ENCODE measurements at places on chromosomes 3 and 15.

- DNase-seq: no peak
Measured at GRCh38 chr3:56086355-56086754, 381.9 kb downstream of the ERC2 start.

DNA sequence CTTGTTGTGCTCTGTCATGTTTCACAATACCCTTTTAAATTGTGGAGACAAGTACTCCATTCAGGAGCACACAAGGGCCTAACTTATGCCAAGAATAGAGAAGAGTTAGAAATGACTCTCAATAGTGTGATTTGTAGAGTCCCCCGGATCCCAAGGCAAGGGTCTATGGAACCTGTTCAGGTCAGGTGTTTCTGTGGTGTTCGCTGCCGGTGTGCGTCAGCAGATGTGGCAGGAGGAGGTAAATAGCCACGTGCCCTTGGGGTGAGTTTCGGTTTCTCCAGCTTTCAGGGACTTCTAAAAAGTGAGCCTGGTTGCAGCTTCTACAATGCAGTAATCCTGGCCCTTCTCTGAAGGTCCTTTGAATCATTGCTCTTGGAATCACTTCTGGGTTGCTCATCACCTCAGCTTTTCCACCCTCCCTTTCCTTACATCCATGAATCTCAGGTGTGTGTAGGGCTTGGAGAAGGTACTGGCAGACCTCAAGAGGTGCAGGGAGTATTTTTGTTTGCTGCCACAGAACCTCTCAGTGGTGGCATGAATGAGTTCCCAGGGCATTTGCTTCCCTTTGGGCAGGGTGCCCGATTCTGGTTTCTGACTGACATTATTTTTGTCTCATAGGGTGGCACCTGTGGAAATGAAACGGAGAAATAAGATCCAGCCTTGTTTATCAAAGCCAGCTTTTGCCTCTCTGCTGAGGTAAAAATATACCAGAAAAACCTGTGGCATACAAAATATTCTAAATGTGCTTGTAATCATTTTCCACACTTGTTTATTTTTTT lies 7.3 kb downstream of the ST3GAL6 start:
- DNase-seq: no peak

DNA sequence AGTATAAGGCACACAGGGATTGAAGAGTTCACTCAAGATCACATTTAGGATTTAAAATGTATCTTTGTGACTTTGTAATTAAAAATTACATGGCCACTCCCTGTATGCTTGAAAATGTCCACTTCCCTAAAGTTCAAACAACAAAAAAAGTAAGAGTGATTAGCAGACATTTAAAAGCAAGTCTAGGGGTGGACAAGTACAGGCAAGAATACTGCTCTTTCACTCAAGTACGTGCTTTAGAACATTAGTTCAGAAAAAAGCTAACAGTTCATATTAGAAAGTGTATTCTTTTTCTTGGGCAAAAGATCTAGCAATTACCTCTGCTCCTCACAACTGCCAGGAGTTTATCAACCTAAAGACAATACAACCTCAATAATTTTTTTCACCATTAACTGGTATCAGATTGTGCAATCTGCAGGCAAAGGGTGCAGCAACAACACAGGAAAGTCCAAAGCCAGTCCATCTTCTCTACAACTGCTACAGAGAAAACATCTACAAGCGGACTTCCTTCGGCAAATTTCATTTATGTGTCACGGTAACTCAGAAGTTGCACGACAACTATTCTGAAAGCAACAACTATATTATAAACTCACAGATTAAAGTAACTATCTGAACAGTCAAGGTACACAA lies 18.1 kb downstream of the CHSY1 start:
- no peak for DNase-seq

- DNase-seq: no peak
Measured at GRCh38 chr3:177330779-177331178, 133.5 kb upstream of the TBL1XR1 start.

GRCh38 chr3:72538070-72538745 lies 310.0 kb downstream of the SHQ1 start:
- no peak for DNase-seq

- DNase-seq: no peak
Measured at GRCh38 chr3:179956416-179956830, 80.3 kb downstream of the PEX5L start.

GRCh38 chr3:79473993-79474392 lies 293.8 kb downstream of the ROBO1 start:
- DNase-seq: no peak

- DNase-seq: no peak
Measured at GRCh38 chr3:61631108-61631769, 69.9 kb downstream of the PTPRG start.

- no peak for DNase-seq
Measured at GRCh38 chr15:29222129-29222853, 47.3 kb downstream of the NSMCE3 start.

DNA sequence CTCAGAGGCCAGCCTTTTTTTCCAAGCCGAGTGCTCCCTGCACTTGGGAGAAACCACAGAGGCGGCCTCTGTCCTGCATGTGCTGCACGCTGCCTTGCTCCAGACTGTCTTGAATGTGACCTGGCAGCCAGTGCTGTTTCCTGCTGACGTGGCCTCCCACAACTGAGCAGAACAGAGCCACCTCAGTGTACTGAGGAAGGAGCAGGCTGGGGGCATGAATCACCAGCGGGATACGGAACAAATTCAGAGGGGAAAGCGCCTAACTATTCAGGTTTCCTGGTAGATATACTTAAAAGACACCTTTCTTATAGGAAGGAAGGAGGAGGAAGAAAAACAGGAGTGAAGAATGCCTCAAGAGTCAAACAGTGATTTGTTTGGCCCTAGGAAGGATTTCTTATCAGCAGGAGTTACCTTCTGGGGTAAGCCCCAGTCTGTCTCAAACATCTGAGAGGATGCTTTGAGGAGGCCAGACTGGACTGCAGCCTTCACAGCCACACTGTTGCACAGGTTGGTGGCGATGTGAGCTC lies 114.0 kb downstream of the FNDC3B start:
- DNase-seq: no peak

- DNase-seq: no peak
Measured at GRCh38 chr3:150393745-150394144, 14.4 kb upstream of the TSC22D2 start.

GRCh38 chr3:101243285-101244211 lies 76.8 kb downstream of the IMPG2 start:
- no peak for DNase-seq

GRCh38 chr3:141191097-141191749 lies 40.4 kb upstream of the PXYLP1 start:
- DNase-seq: no peak

GRCh38 chr3:150370122-150370602 lies 37.9 kb upstream of the TSC22D2 start:
- peak; percentile 63 for DNase-seq

DNA sequence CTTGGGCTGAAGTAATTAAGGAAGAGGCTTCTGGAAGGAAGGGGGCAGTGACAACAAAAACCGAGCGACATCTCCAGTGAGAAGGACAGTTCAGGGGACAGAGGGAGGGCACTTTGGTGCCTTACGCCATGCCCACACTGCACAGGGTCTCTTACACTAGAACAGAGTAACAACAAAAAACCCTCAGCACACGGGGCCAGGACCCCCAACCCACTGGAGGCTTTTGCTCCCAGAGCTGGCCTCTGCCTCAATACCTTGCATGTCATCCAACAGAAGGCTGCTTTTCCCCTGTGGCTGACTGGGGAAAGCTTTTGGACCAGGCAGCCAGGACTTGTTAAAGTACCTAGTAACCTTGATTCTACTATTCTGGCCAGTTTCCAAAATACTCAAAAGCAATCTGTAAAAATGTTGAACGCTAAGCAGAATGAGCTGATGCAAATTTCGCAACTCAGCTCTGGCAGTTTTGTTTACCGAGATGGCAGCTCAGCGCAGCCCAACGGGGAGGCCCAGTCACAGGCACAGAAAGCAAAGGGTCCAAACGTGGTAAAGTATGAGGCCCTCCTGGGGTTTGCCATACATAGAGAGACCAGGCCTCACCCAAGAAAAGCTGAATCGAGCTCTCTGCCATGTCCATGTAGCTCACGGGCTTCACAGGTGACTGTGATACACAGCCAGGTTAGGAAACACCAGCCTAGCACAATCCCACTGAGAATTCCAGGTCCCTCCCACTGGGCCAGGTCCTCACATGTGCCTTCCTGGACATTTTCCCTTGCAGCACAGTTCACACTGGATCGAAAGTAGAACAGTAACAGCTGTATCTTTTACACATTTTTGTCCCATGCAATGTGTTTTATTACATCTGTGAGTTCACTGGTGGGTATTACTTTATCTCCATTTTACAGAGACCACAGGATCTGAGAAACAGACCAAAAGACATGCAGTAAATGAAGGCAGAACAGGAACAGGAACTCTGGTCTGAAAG lies 6.0 kb downstream of the CHCHD4 start:
- no peak for DNase-seq

DNA sequence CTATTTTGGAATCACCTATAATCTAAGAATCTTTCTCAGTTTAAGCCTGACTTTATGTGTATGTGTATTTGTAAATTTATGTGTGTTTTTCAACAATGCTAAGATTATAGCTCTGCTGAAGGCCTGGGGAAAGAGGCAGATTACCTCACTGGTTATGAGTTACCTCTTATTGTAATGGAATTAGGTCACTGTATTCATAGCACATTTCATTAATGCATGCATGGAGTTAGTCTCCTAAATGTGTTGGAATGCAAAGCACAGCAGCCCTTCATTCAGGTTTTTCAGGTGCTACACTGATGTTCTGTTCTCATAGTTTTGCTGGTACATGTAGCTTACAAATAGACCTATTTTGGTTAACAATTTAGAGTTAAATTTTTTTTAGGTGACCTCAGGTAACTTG lies 9.5 kb downstream of the GPR87 start:
- DNase-seq: no peak

- no peak for DNase-seq
Measured at GRCh38 chr3:188465311-188465710, 311.4 kb downstream of the LPP start.

DNA sequence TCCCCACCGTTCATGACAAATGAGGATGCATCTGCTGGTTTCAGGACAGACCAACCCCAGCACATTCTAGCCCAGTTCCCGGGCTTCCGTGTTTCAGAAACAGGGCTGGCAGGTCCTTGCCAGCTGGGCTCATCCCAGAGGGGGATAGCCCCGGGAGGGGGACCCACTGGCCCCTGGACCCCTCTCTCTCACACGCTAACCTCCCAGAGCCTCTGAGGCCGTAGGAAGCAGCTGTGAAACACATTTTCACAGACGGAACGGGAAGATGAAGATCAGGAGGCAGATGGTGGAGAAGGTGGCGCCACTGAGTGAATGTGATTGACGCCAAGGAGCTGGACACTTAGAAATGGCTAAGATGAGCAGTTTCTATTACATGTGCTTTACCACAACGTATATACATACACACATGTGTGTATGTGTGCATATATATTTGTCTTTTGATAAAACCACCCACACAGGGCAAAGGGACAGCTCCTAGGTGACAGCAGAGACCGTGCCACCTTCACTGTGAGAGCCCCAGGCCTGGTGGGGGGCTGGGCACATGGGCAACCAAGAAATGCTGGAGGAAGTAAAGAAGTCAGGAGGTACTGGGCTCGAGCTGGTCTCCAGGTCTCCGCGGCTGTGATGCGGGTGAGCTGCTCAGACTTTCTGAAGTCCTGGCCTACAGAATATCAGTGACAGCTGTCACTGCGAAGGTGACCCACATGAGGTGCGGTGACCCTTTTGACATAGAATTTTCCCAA lies 168.6 kb upstream of the IQSEC1 start:
- no peak for DNase-seq

DNA sequence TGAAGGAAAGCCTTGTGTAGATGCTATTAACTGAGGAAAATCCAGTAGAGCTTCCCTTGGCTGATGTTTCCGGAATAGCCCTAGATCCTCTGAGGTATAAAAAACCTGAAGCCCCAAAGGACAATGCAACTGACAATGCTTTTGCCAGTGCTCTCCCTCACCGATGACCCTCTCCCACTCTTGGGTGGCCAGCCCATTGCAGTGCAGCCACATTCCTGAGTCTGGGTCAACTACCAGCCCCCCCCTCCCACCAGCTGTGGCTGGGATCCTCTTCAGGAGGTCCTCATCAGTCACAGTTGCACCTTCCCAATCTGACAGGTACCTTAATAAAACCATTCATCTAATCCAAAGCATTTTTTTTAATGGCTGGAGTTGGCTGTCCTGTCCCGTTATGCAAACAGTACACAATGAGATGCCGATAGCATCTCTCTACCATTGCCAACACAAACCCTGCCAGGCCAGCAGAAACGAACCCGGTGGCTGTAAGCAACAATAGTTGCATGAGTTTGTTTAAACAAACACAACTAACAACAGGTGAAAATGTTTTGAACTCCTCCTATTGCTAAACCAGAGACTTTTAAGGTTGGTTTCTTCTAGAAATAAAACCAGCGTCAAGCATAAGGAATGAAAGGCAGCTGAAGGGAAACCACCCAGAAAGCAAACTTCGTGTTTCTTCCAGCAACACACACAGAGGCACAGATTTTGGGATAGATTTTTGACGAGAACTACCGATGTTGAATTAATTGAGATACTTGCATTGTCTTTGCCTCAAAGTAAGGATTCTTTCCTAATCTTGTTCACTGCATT lies 128.3 kb upstream of the ARHGEF3 start:
- no peak for DNase-seq

DNA sequence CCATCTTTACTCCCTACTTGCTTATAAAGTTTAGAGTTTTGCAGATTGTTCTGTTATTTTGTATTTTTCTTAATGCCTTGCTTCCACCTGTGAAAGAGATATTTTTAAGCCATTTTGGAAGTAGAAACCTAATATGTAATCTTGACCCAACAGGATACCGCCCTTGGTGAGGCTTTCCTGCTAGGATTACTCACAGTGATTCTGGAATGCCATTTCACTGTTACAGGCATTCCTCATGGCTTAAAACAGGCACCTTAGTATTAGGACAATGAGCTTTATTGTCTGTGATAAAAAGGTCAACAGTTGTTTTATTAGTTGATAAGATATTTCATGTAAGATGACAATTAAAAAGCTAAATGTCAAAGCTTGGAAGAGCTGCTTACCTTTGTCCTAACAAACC lies 58.2 kb downstream of the PHLDB2 start:
- no peak for DNase-seq

DNA sequence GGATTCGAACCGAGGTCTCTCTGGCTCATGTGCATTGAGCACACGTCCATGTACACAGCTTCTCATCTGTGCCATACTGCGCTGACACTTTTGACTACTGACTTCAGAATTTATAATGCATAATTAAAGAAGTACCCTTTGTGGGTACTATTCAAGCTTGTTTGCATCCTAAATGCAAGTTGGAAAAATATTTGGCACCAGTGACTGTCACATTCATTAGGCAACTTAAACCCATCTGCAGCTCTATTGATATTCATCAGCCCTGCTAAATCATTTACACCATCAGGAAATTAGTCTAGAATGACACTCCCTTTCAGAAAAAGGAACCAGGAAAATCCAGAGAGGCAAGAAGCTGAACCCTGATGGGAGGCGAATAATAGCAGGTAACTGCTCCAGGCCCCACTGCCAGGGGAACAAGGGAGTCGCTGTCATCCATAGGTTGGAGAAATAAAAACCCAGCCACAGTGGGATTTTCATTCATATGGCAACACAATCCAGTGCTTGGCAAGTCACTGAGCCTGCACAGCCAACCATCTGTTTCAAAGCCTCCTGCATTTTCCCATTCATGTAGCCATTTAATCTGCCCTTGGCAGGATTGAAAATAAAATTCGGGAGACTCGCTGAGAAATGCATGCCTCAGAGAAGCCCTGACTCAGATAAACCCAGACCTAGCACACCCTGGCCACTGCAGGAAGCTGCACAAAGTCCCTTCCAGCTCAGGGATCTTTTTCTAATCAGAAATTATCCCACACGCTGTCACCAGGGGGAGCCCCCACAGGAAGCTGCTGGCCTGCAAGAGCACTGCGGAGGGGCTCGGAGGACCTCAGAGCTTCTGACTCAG lies 103.0 kb upstream of the VEPH1 start:
- peak; percentile 81 for DNase-seq

- DNase-seq: no peak
Measured at GRCh38 chr15:73786538-73786937, 33.4 kb upstream of the INSYN1 start.
